SK-N-SH (cell line): ENCODE measurements at places on chromosomes 2 and 18.
A peak's percentile ranks its signal among the peaks of the same experiment; 100 is the strongest.

DNA sequence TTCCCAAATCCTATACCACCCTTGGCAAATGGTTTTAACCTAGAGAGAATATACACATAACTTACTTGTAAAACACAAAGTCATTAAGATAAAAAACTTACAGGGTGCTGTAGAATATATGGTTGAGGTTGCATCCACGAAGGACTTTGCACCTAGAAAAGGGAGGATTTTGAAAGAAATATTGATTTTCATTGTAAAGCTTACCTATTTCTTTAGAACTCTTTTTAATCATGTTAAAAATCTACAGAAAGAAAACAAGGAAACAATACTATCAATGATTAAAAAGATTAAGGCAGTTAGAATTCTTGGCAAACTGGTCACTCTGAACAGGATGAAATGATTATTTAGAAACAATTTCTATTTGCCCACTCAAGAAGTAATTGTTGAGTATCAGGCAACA, 81.1 kb upstream of the ITGB6 start:
- DNase-seq: no peak

DNA sequence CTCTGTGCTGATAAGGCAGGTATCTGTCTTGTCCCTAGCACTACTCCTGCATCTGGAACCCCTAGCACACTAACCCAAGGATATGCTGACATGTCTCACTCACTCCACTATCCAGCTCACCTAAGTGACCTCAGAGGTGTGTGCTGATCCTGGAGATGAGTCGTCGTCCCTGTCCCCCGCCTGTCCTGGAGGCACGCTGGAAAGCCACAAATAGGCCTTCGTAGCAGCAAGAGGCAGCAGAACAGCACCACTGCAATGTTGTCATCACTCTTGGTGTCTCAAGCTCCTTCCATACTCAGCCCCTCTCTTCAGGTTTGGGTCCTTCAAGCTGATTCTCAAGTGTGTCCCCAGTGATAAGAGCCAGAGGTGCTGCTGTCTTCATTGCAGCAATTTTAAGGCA, 73.0 kb upstream of the ITGA6 start:
- DNase-seq: no peak

DNA sequence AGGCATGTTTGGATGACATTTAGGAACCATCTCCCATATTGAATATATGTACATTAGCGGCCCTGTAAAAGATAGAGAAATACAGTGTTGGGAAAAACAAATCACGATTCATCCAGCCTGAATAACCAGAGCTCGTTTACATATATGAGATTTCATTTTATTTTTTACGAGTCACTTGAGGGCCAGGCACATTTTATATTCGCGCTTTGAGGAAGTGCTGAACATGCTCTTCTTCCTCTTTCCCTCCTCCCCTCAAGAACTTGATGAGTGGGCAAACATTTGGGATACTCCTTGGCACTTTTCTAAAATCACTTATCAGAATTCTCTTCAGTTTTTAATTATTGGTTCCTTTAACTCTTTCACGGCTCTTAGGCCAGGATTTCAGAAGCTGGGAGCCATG, 268.0 kb upstream of the TANK start:
- DNase-seq: no peak

- peak; percentile 58 for DNase-seq
Measured at GRCh38 chr18:51196811-51197660, 445 bp downstream of the MEX3C start.
